ENCODE measurements at places on chromosomes 11 and 22. TPM values are rescaled to one million over a fixed set of nuclear protein-coding genes. Genes with fewer than 3 reads are reported as not detected.

Gene NPAS4
- total RNA-seq = 2.2 TPM

Gene CTSF
- 47.9 TPM for total RNA-seq

Gene SCO2
- total RNA-seq = 1.3 TPM

Gene TIRAP
- total RNA-seq = 3.8 TPM

Gene APOL6
- 0.63 TPM for total RNA-seq

Gene MS4A4A
- not detected for total RNA-seq

Gene PDE2A
- 98.0 TPM for total RNA-seq

Gene MAJIN
- total RNA-seq = not detected

Gene PTPN5
- 46.3 TPM for total RNA-seq

Gene CRYBB2
- not detected for total RNA-seq

Gene RNF141
- 55.4 TPM for total RNA-seq

Gene SCN4B
- 9.1 TPM for total RNA-seq

Gene PDGFD
- total RNA-seq = 13.1 TPM

Gene SOX6
- 68.9 TPM for total RNA-seq

Gene LMO2
- total RNA-seq = 12.2 TPM

Gene ARHGAP20
- total RNA-seq = 53.8 TPM

Gene HEPN1
- not detected for total RNA-seq

Gene EXPH5
- 0.94 TPM for total RNA-seq

Gene TMEM80
- 14.7 TPM for total RNA-seq

Gene KLHL35
- 36.0 TPM for total RNA-seq

Gene F2
- 0.63 TPM for total RNA-seq

All from parietal lobe (tissue), 2 donors.